Inflammatory macrophage treated with lipopolysaccharide for 1 hour (primary cell): ENCODE measurements at places on chromosomes 12 and 14.

DNA sequence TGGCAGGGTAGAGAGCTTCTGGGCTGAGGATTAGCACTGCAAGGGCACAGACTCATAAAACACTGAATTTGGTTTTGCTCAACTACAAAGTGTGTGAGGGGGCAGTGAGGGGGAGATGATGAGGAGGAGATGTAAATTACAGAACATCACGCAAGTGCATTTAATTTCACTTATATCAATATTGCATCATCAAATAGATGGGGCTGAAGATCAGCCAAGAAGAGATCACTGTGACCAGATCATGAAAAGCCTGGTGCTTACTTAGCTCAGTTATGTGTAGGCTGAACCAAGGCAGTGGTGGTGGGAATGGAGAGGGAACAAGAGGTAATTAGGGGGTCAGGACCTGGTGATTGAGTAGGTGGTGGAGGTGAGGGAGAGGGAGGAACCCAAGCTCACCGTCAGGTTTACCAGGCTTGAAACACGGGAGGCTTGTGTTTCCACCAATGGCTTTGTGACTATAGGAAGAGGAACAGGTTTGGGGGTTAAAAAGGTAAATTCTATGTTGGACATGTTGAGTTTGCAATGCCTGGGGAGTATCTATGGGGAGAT lies 11.3 kb downstream of the FOS start:
- no peak for DNase-seq

GRCh38 chr14:99314623-99315022 lies 42.6 kb upstream of the BCL11B start:
- DNase-seq: no peak

GRCh38 chr12:83808591-83808990 lies 1104.0 kb downstream of the SLC6A15 start:
- no peak for DNase-seq

DNA sequence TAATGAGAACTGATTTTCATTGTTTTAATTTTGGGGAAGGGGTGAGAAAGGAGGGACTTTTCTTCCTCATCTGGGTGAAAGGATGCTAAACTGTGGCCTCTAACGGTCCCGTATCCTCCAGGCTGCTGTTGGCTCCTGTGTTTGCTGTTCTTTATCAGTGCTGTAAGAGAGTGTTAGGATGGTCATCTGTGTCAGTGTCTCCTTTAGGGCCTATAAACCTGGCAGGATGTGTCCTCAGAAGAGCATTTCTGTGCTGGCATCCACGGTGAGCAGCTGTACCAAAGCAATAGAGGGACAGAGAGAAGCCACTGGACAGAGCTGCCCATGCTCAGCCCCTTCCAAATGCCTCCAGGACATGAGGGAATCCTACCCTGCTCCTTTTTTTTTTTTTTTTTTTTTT lies 253.1 kb downstream of the ZFP36L1 start:
- no peak for DNase-seq

DNA sequence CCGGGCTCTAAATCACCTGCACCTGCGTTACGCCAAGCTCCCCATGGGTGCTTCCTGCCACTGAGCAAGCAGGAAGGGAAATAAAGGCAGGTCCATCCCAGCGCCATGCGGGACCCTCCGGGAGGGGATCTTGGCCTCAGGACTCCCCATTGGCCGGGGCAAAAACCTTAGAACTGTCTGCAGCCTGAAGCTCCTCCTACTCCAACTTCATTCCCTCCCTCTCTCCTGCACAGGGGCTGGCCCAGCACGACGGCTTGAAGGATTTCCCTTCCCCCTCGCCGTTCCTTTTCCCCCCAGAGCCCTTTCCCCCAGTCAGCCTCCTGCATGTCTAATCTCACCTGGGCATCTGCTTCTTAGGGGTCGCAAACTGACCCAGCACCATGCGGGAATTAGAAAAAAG lies 137.2 kb upstream of the NCOR2 start:
- DNase-seq: no peak

GRCh38 chr12:71685312-71685906 lies 473 bp upstream of the TMEM19 start:
- no peak for DNase-seq

GRCh38 chr12:98084391-98084790 lies 431.0 kb upstream of the TMPO start:
- no peak for DNase-seq

DNA sequence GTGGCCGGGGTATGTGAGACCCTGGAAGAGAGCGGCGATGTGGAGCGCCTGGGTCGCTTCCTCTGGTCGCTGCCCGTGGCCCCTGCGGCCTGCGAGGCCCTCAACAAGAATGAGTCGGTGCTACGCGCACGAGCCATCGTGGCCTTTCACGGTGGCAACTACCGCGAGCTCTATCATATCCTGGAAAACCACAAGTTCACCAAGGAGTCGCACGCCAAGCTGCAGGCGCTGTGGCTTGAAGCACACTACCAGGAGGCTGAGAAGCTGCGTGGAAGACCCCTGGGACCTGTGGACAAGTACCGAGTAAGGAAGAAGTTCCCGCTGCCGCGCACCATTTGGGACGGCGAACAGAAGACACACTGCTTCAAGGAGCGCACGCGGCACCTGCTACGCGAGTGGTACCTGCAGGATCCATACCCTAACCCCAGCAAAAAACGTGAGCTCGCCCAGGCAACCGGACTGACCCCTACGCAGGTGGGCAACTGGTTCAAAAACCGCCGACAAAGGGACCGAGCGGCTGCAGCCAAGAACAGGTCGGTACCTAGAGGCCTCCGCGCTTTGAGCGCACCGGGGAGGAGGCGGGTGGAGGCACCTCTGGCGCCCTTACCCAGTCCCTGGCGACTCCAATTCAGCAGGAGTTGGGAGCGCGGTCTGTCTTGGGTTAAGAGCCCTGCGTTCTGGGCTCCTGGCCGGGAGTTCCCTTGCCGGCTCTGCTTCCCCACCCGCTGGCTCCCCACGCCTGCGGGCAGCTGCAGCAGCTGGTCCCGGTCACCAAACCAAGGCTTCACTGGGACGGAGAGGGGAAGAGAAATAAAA lies 700 bp downstream of the SIX6 start:
- no peak for DNase-seq

DNA sequence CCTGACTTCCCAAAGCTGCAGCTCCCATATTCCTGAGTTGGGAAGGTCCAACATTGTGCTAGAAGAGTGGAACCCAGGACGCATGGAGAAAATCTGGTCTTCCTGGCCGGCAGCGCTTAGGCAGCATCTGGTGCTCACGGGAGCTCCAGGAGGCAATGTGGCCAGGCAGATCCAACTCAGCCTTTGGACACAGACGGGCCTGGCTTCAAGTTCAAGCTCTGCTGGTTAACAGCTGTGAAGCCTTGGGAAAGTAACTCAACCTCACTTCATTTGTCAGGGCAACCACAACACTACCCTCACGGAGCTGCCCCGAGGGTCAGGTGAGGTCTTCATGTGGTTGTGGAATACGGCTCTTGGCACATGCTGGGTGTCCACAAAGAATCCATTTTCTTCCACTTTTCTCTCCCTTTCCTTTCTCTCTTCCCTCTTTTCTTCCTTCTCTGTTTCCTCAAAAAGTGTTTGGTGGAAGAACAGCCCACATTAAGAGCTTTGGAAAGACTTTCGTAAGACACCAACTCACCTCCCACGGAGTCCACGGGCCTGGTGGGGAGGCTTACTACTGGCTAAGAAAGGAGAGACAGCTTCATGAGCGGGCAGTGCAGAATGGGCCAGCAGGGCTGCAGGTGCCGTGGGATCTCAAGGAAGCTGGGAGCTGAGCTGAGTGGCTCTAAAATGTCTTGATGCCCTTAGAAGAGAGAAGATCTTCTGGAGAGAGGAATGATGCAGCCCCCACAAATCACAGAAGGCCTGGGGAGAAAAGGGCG lies 2.4 kb upstream of the FAM181A start:
- no peak for DNase-seq

DNA sequence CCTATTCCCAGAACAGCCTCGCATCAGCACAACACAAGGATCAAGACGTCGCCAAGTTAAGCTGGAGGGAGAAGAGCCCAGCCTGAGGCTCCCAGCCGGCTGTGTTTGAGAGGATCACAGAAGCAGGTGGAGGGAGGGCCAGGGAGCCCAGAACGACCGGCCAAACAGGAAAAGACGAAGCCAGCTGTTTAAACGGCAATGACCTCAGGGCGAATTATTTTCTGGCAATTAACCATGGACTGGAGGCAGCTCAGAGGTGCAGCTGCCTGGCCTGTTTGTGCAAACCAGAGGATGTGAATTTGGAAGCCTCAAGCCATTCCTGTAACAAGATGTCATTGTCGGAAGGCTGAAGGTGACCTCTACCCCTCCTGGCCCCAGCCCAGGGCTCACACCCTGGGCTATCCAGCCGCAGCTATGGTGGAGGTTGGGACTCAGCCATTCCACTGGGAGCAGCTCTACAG lies 175.8 kb upstream of the PRMT8 start:
- DNase-seq: no peak

- DNase-seq: no peak
Observed at GRCh38 chr14:81386290-81386745, 13.8 kb downstream of the STON2 start.

DNA sequence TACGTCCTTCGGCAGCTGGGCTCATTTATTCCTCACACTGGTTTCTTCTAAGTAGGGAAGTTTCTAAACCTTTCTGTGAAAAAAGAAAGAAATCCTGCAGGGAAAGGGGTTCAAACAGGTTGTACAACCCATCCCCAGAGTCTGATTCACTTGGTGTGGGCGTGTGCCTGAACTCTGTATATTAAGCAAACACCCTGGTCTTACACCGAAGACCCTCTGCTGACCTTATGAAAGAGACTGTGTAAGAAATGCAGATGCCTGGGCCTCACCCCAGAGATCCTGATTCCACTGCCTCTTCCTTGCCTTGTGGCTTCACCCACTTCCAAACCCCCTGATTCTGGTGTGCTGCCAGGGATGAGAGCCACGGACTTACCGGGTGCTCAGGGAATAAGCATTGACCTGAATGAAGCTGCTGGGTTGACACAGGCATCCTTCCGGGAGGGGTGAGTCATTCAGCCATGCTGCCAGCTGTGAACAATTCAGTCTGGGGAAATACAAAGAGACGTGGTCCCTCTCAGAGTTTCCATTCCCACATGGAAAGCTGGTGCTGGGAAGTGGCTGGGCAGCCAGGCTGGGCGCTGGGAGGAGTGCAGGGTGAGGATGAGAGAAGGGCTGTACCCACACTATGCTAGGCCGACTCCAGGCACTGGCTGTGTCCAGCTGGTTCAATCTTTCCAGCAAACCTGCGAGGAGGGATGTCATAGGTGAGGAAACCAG lies 26.5 kb upstream of the ACTN1 start:
- peak; percentile 20 for DNase-seq

DNA sequence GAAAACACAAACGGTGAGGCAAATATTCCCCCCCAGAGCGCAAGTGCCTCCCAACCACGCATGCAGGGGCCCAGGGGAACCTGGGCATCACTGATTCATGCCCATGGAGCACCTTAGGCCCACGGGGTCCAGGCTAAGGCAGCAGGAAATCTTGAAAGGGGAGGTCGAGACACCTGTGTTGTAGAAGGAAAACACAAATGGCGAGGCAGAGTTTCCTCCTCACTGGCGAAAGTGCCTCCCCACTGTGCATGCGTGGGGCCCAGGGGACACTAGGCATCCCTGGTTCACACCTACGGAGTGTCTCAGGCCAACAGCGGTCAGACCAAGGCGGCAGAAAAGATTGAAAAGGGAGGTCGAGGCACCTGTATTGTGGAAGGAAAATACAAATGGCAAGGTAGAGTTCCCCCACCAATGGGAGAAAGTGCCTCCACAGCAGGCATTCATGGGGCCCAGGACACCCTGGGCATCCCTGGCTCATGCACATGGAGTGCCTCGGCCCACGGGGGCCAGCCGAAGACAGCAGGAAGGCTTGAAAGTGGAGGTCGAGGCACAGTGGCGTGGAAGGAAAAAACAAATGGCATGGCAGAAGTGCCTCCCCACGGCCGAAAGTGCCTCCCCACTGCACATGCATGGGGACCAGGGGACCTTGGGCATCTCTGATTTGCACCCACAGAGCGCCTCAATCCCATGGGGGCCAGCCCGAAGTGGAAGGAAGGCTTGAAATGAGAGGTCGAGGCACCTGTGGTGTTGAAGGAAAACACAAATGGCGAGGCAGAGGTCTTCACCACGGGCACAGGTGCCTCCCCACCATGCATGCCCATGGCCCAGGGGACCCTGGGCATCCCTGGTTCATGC lies 368.8 kb downstream of the ALG10 start:
- DNase-seq: no peak

DNA sequence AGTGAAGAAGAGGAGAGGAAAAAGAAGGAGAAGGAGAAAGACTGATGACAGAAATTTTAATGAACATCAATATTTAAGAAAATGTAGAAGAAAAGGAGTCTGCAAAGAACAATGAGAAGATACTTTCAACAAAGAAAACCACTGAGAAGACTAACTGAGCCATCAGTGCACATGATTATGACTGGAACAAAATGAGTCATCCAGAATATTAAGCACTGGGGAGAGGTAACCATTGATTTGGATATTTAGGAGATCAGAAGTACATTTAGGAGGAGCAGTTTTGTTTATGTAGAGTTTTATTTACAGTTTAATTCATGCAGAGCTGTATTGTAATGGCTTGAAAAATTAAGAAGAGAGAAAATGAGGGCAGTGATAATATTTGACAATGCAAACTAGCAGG lies 159.1 kb downstream of the C12orf50 start:
- no peak for DNase-seq
